A549 (cell line): ENCODE measurements at places on chromosomes 3 and 15.

- DNase-seq: no peak
Measured at GRCh38 chr3:143726727-143727126, 121.5 kb downstream of the SLC9A9 start.

- no peak for DNase-seq
Measured at GRCh38 chr3:16033889-16034687, 140.4 kb upstream of the GALNT15 start.

DNA sequence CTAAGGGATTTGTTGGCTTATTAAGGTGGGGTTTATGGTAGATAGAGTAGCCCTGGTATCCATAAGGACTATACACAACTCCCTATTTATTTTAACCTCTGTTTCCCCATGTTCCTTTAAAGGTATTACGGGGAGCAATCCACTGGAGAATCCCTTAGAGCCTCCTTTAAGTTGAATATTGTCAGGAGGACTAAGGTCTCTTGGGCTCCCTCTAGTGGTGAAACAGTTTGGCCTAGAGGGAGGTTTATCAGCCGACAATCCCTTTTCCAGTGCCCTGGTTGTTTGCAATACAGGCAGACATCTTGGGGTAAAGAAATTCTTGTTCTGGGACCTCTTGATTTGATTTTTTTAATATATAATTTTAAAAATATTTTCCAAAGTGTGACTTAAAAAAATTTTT lies 12.9 kb downstream of the OPA1 start:
- peak; percentile 44 for DNase-seq

DNA sequence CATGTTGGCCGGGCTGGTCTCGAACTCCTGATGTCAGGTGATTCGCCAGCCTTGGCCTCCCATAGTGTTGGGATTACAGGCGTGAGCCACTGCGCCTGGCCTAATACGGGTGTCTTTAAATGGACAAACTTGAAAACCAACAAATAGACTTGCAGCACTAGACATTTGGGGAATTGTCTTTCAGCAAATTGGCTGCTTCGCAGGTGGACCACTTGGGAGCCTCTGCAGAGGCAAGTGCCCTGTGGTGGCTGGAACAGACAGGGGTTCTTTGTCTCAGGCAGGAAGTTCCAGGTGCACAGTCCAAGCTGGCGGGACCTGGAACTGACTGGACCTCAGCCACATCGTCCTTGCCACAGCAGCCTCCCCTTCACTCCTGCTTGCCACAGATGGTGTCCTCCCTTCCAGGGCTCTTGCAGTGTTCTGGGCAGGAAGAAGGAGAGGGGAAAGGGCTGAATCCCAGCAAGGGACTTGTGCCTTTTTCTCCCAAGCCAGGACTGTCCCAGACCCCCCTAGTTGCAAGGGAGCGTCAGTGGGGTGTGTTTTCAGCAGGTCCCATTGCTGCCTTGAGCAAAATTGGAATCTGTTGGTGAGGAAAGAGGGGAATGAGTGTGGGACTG lies 94.3 kb downstream of the TBC1D2B start:
- no peak for DNase-seq

DNA sequence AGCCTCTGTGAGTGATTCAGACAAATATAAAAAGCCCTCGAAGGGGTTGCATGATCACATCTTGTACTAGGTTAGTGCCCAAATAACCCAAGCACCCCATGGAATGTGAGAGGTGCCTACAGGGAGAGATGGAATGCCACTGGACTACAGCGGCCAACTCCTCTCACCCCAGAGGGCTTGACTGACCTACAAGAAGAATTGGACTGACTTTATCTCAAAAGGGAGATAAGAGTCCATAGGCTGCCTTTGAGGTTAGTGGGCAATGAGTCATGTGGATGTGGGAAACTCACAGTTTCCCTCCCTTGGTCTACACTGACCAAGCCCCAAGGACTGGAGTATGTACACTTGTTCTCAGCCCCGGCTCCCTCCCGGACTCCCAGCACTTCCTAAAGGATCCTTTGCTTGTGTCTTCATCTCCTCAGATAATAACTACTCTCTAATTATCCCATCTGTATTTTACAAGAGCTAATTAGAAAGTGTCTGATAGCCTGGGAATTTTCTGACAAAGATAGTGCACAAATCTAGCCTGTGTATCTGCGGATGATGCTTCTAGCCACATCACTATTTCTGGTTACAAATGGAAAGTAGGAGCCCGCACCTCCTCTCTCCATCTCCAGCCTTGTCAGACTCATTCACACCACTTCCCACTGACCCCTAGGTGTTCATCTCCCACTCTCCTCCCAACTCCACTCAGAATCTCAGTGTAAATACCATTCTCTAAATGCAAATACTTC lies 547.8 kb upstream of the TBL1XR1 start:
- DNase-seq: no peak

DNA sequence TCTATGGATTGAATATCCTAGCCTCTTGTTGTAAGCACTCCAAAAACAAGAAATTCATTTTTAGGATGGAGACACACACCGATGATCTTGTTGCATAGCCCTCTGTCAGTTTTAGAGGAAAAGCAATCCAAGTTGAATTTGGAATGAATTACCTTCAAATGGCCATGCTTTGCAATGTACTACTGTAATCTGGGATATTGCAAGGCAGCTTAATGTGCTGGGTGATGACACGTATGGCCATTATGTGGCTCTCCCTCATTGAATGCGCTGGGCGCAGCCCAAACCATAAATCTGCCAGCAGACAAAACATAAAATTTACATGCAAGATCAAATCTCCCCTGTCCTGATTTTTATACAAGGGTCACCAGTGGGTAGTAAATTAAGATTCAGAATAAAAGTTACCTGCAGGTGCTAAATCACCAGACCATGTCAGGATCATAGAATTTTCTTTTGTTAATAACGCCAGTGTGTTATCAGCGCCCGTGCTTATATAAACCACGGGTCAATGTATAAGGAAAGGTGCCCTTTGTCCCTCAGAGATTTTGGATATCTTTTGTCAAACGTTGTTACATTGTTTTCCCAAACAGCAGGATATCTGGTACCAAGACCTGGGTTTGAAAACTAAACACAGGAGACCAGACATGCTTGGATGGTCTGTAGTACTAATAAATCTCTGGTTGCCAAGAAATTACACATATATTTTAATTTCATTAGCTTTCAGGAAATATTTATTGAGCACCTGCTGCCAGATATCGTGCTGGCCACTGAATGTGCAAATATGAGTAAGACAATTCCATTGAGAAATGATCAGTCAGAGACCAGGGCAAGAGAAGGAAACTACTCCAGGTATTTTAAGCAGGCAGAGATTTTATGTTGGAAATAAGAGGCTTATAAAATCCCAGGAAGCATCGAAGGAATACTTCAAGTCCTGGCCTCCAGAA lies 237.1 kb downstream of the EBLN2 start:
- DNase-seq: no peak

DNA sequence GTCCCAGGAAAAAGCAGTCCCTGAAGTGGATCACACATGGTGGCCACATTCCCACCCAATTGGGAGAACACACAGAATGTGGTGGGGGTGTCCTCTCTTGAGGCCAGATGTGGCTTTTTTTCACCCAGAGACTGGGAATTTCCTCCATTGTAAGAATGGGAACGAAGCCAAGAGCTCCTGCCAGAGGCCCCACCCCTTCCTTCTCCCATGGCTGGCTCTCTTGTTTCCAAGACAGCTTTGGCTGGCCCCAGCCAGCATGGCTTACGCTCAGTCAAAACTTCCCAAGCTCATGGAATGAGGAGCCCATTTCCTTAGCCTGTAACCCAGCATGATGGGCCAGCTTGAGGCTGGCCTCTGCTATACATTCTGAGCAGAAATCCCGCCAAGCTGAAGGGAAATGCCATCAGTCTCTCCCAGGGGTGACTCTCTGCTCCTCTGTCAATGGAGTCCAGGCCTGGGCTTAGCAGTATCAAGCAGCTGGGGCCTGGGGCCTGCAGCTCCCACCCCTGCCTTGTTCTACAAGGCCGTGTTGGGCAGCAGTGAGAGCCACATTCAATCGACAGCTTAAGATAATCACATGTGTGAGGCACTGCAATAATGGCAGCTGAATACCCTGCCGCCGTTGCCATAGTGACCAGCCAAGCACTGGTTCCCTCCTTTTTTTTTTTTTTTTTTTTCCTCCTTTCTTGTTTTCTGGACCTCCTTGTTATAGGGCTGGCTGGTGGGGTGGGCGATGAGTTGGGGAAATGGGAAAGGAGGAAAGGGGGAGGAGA lies 142.4 kb downstream of the EPHB1 start:
- DNase-seq: no peak

DNA sequence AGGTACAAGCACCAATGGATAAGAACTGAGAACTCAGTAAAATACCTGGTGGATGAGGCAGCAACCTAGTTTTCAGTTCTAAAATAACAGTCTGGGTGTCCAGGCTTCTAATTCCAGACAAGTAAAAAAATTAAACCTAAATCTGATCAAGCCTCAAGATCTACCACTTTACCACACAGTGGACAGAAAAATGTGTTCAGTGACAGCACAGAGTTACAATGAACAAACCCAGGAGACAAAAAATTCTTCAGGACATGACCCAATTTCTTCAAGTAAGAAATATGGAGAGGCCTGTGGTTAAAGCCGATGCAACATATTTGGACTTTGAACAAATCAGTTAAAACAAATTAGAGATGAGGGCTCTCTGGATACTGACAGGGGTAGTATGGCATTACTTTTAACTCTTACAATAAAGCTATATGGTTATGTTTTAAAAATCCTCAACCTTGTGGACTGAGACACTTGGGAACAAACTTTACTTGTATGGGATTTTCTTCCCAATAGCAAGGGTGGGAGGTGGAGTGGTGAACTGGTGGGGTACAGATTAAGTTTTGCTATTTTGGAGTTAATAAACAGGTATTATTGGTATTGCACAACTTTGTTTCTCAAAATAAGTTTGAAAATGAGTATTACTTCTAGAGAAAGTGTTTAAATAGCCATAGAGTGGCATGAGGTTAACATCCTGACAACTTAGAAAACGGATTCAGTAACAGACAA lies 14.2 kb downstream of the CCNL1 start:
- no peak for DNase-seq

- DNase-seq: no peak
Measured at GRCh38 chr3:126983653-126984390, 907 bp downstream of the PLXNA1 start.

DNA sequence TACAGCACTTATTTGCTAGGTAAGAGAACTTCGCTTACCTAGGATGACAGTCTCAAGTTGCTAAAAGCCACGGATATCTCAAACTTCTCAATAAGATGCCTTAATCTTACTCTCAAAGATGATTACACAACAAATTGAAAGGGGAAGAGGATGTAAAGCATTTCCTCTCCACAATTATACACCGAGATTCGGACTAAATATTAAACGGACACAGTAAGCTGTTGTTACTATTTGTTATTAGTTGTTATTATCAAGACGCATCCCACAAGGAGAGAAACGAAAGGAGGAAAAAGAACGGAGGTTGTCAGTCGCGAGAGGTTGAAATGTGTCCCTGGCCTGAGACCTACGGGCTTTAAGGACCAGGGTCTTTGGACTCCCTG lies 660 bp downstream of the ZNF106 start:
- DNase-seq: no peak

GRCh38 chr15:66715720-66716655 lies 14.0 kb downstream of the SMAD6 start:
- DNase-seq: no peak

DNA sequence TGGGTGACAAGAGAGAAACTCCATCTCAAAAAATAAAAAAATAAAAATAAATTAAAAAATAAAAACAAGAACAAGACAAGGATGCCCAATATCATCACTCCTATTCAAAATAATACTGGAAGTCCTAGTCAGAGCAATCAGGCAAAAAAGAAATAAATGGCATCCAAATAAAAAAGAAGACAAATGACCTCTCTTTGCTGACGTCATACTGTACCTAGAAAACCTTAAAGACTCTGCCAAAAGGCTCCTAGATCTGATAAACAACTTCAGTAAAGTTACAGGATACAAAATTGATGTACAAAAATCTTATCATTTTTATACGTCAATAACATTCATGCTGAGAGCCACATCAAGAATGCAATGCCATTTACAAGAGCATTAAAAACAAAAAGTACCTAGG lies 18.7 kb upstream of the HERC1 start:
- no peak for DNase-seq

- no peak for DNase-seq
Measured at GRCh38 chr3:71244153-71244825, 339.2 kb downstream of the FOXP1 start.

DNA sequence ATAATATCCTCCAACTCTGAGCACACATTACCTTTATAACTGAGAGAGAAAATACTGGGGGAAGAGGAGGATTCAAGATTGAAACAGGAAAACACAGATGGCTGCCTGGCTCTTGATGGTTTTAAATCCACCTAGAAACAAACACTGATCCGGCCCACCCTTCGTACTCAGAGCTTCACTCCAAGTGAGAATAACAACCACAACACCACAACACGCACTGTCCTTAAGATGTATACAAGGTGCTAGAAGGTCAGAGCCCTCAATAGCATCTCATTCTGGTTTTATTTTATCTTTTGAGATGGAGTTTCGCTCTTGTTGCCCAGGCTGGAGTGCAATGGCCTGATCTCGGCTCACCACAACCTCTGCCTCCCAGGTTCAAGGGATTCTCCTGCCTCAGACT lies 9.9 kb downstream of the IP6K2 start:
- no peak for DNase-seq
